ENCODE measurements at places on chromosomes 13 and 19. TPM values are rescaled to one million over a fixed set of nuclear protein-coding genes. Genes with fewer than 3 reads are reported as not detected.

DNA sequence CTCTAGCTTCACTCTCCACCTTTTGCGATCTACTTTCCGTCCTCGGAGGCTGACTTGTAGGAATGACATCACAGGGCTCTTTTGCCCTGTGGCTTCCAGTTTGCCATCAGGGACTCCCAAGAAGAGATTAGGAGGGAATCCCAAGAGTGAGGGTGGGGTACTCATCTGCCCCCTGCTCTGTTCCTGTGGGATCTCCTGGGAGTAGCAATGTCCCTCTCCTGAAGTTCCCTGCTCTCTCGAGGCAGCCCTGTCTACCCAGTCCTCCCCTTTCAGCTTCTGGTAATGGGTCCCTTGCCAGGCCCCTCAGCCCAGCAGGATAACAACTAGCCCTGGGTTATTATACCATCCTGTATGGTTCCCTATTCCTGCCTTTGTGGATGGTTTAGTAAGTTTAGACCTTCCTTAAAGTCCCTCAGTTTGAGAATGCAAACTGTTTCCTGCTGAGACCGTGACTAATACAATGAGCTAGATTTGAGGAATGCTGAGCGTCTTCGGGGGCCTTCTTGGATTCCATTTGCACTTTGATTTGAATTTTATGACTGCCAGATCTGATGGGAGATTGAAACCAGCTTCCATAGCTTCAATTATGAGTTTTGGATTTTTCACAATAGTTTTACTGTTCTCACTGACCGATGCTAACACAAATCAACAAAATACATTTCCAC is 73.7 kb upstream of the IPO5 start:
- no peak overlapping the region for H3K4me3 ChIP-seq
- peaks cover 22% of the 10 kb centered on the region for H3K27me3 ChIP-seq
- H3K4me1 ChIP-seq, result no peaks in the 10 kb centered on the region
- H3K36me3 ChIP-seq, result no peaks in the 10 kb centered on the region
- no peak for DNase-seq

- H3K4me3 ChIP-seq, result no peak overlapping the region
- peaks cover 3% of the 10 kb centered on the region for H3K36me3 ChIP-seq
- H3K27me3 ChIP-seq, result no peaks in the 10 kb centered on the region
- DNase-seq, result no peak
- peaks cover 47% of the 10 kb centered on the region for H3K4me1 ChIP-seq
Measured at GRCh38 chr13:99120751-99121150, 79.9 kb upstream of the UBAC2 start.

DNA sequence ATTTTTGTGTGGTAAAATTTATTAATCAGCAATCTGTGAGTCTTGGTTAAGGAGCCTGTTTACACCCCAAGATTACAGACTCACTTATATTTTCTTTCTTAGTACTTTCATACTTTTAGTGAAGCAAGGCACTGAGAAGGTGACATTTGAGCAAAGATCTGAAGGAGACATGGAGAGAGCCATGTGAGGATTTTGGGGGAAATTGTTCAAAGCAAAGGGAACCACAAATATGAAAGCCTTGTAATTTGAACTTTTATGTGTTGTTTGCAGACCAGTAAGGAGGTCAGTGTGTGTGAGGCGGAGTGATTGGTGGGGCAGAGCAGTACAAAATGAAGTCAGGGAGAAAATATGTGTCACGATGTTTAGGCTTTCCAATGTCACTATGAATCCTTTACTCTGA is 140.7 kb upstream of the KLF12 start:
- H3K27ac ChIP-seq, result no peak overlapping the region
- no peaks in the 10 kb centered on the region for H3K27me3 ChIP-seq
- H3K4me1 ChIP-seq, result peaks cover 13% of the 10 kb centered on the region
- peaks cover 9% of the 10 kb centered on the region for H3K36me3 ChIP-seq

- no peak overlapping the region for H3K27ac ChIP-seq
- no peaks in the 10 kb centered on the region for H3K27me3 ChIP-seq
- H3K36me3 ChIP-seq, result no peaks in the 10 kb centered on the region
Measured at GRCh38 chr13:63107179-63107943, 1691.7 kb upstream of the PCDH20 start.

GRCh38 chr19:17985037-17985818 is 18.3 kb downstream of the KCNN1 start:
- H3K27ac ChIP-seq, result no peak overlapping the region
- peaks cover 1% of the 10 kb centered on the region for H3K4me1 ChIP-seq
- H3K4me3 ChIP-seq, result no peak overlapping the region

Gene LYPD3
- 1.6 TPM for total RNA-seq

GRCh38 chr13:42363941-42364612 is 92.1 kb downstream of the AKAP11 start:
- H3K4me1 ChIP-seq, result peaks cover 25% of the 10 kb centered on the region
- no peak overlapping the region for H3K4me3 ChIP-seq
- H3K27ac ChIP-seq, result no peak overlapping the region
- no peaks in the 10 kb centered on the region for H3K27me3 ChIP-seq
- no peak for DNase-seq

GRCh38 chr13:35723053-35723461 is 246.6 kb upstream of the MAB21L1 start:
- H3K36me3 ChIP-seq, result no peaks in the 10 kb centered on the region
- no peak for DNase-seq
- H3K27me3 ChIP-seq, result peaks cover 17% of the 10 kb centered on the region
- H3K27ac ChIP-seq, result no peak overlapping the region

Gene URAD
- not detected for total RNA-seq

Measured in activated naive CD4-positive, alpha-beta T cell treated with anti-CD3 and anti-CD28 coated beads for 36 hours (primary cell).